Pancreas (tissue), 10 donors: ENCODE measurements at places on chromosomes 7 and 10. TPM values are rescaled to one million over a fixed set of nuclear protein-coding genes. Genes with fewer than 3 reads are reported as not detected.
A peak's percentile ranks its signal among the peaks of the same experiment; 100 is the strongest.

DNA sequence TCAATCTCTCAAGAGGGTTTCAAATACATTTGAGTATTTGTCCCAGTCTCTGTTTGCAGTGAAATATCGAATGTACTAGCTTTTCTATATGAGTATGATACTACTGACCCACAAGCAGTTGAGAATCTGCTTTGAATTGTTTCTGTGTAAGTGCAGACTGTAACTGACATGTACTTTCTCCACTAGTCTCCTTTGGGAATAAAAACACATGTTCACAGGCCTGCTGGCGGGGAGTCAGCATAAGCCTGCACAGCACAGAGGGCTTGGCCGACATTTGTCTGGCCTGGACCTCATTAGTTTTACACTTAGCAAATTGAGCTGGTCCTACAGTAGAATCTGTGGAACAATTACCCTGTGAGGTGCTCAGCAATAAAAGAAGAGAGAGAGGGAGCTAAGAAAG is 72.6 kb downstream of the ITGB8 start:
- peaks cover 38% of the 10 kb centered on the region for H3K4me1 ChIP-seq
- peak; percentile 69 for DNase-seq
- H3K4me3 ChIP-seq: no peak overlapping the region

The VTI1A gene
- total RNA-seq: 11.3 TPM

GRCh38 chr7:99042957-99043356 is 101.0 kb downstream of the SMURF1 start:
- no peak overlapping the region for H3K27ac ChIP-seq
- no peak overlapping the region for H3K4me3 ChIP-seq
- H3K36me3 ChIP-seq: peaks cover 3% of the 10 kb centered on the region
- no peak for DNase-seq
- H3K4me1 ChIP-seq: no peaks in the 10 kb centered on the region

- H3K4me1 ChIP-seq: no peaks in the 10 kb centered on the region
- no peak for DNase-seq
- no peak overlapping the region for H3K27ac ChIP-seq
- no peaks in the 10 kb centered on the region for H3K36me3 ChIP-seq
Observed at GRCh38 chr10:71667387-71667752, 52.2 kb downstream of the C10orf105 start.

DNA sequence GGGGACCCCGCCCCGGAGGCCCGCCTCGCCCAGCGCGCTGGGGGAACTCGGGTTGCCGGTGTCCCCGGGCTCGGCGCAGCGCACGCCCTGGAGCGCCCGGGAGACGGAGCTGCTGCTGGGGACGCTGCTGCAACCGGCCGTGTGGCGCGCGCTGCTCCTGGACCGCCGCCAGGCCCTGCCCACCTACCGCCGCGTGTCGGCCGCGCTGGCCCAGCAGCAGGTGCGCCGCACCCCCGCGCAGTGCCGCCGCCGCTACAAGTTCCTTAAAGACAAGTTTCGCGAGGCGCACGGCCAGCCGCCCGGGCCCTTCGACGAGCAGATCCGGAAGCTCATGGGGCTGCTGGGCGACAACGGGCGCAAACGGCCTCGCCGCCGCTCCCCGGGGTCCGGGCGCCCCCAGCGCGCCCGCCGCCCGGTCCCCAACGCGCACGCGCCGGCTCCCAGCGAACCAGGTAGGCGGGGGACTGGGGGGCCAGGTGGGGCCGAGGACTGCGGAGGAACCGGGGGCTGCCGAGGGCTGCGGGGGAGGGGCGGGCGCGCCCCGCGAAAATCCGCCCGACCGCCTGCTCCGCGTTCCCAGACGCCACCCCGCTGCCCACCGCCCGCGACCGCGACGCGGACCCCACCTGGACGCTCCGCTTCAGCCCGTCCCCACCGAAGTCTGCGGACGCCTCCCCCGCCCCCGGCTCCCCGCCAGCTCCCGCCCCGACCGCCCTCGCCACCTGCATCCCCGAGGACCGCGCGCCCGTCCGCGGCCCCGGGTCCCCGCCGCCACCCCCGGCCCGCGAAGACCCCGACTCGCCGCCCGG is 574 bp downstream of the UTF1 start:
- peaks cover 6% of the 10 kb centered on the region for H3K27me3 ChIP-seq
- H3K4me3 ChIP-seq: no peak overlapping the region
- H3K36me3 ChIP-seq: no peaks in the 10 kb centered on the region
- DNase-seq: no peak
- H3K27ac ChIP-seq: no peak overlapping the region
- no peaks in the 10 kb centered on the region for H3K4me1 ChIP-seq

The BICC1 gene
- total RNA-seq: 19.0 TPM

The SLC16A12 gene
- total RNA-seq: 28.3 TPM

DNA sequence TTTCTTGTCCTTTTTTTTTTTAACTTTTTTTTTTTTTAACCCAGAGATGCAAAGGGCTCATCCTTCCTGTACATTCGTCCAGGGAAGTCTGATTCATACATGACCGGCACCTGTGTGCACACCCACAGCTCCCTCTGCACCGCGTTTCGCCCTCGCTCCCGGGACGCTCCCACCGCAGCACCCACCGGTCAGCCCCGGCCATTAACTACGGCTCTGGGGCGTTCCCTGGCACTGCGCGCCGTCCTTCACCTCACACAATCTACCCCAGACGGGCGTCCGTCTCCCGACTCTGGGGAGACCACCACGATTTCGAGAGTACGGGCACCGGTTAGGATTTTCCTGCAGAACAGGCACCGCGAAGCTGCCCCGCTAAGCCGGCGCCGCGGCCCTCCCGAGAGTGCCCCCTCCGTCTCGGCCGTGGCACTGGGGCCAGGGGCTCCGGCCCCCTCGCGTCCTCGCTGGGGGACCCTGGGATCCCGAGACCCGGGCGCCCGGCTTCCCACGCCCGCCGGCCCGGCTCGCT is 452 bp downstream of the ATE1 start:
- no peaks in the 10 kb centered on the region for H3K36me3 ChIP-seq
- H3K4me1 ChIP-seq: peaks cover 13% of the 10 kb centered on the region
- H3K27me3 ChIP-seq: no peaks in the 10 kb centered on the region
- peak overlapping the region; percentile 100 for H3K4me3 ChIP-seq
- DNase-seq: peak; percentile 44

DNA sequence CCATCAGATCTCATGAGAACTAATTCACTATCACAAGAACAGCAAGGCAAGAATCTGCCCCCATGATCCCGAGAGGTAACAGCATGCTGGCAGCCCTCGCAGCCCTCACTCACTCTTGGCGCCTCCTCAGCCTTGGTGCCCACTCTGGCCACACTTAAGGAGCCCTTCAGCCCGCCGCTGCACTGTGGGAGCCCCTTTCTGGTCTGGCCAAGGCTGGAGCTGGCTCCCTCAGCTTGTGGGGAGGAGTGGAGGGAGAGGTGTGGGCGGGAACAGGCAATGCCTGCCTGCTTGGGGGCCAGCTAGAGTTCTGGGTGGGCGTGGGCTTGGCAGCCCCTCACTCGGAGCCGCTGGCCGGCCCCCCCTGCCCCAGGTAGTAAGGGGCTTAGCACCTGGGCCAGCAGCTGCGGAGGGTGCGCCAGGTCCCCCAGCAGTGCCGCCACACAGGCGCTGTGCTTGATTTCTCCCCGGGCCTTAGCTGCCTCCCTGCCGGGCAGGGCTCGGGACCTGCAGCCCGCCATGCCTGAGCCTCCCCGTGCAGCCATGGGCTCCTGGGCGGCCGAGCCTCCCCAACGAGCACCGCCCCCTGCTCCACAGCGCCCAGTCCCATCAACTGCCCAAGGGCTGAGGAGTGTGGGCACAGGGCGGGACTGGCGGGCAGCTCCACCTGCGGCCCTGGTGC is 24.0 kb upstream of the ZNF438 start:
- H3K27ac ChIP-seq: no peak overlapping the region
- DNase-seq: no peak
- H3K36me3 ChIP-seq: no peaks in the 10 kb centered on the region
- no peaks in the 10 kb centered on the region for H3K27me3 ChIP-seq
- H3K4me3 ChIP-seq: no peak overlapping the region

DNA sequence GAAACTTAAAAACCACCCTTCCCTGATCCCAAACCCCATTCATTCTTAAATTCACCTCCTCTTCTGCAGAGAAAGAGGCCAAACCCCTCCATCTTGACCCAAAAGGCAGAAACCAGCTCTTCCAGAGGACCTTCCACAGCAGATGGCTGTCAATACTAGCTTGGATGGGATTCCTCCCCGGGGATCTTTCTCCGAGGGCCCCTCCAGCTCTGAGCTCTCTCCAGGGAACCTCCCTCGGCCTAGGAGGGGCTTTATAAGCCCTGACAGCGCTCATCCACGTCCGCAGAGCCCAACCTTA is 5.4 kb downstream of the TNRC18 start:
- no peak overlapping the region for H3K4me3 ChIP-seq
- H3K27ac ChIP-seq: peak overlapping the region; percentile 99
- H3K27me3 ChIP-seq: no peaks in the 10 kb centered on the region

The PON1 gene
- total RNA-seq: not detected

DNA sequence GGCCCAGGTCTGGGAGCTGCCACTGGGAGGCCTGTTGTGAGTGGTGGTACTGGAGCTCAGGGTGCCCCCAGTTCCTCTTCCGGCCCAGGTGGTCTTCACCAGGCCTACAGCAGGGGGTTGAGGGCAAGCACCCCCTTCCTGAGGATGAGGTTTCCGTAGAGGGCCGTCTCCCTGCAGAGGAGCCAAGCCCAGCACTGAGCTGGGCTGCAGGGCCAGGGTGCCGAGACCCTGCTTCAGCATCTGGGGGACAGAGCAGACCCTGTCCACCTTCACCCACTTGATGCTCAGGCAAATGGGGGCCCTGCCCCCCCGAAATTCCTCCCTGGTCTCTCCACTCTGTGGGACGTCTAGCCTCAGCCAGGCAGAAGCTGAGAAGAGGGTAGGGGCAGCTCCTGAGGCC is 2.6 kb downstream of the FUOM start:
- H3K27ac ChIP-seq: no peak overlapping the region
- no peak overlapping the region for H3K4me3 ChIP-seq
- H3K36me3 ChIP-seq: no peaks in the 10 kb centered on the region
- peaks cover 13% of the 10 kb centered on the region for H3K4me1 ChIP-seq
- H3K27me3 ChIP-seq: no peaks in the 10 kb centered on the region

DNA sequence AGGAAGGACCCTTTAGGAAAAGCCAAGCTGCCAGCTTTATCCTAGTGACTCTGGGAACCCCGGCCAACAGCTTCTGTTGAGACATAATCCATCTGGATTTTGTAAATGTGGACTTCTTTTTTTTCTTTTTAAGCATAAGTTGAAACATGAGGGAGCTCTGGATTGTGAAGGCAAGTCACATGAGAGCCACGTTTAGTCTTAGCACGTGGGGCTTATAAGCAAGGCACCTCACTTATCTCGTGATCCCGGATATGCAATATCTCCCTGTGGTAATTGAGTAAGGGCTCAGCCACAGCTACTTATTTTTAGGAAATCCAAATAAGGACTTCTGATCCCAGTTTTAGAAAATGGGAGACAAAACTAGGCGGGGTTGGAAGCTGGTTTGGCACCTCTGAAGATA is 111.2 kb upstream of the PTN start:
- H3K36me3 ChIP-seq: no peaks in the 10 kb centered on the region
- no peaks in the 10 kb centered on the region for H3K27me3 ChIP-seq
- H3K4me3 ChIP-seq: no peak overlapping the region
- no peaks in the 10 kb centered on the region for H3K4me1 ChIP-seq
- no peak overlapping the region for H3K27ac ChIP-seq
- DNase-seq: no peak

The KCNIP2 gene
- total RNA-seq: 0.73 TPM

The CCAR1 gene
- 21.5 TPM for total RNA-seq

DNA sequence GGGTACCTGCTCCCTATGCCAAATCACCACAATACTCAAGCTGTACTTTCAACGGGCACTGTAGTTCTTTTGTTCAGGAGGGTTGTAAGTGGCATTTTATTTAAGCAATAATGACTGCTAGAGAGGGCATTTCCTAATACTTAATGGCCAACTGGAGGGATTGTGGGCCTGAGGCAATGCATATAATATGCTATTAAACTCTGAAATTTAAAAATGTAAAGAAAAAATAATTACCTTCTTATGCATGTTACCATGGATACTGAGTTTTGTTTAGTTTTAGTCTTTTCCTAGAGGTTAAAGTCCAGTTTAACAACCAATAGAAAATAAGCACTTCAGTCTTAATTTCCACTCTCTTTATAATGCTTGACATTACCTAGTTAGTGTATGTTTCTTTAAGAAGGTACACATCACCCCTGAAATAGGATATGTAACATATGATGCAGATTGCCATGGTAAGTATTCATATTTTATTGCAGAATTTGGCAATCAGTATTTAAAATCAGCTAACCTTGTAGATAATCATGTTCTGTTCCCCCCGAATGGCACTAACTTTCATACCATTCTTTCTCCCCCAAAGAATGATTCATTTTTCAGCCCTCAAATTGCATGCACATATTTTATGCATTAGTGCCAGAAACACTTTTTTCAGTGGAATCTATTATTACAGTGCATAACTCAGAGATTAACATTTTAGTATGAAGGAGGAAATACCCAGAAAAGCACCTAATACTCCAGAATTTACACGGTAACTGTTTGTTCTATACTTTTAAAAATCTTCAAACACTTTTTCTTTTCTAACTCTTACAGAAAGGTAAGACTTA is 90.3 kb upstream of the ZNF438 start:
- H3K4me3 ChIP-seq: no peak overlapping the region
- no peaks in the 10 kb centered on the region for H3K4me1 ChIP-seq
- H3K27ac ChIP-seq: no peak overlapping the region
- H3K36me3 ChIP-seq: no peaks in the 10 kb centered on the region

- no peaks in the 10 kb centered on the region for H3K27me3 ChIP-seq
- DNase-seq: no peak
- no peaks in the 10 kb centered on the region for H3K36me3 ChIP-seq
- H3K27ac ChIP-seq: no peak overlapping the region
- no peak overlapping the region for H3K4me3 ChIP-seq
- no peaks in the 10 kb centered on the region for H3K4me1 ChIP-seq
Observed at GRCh38 chr7:40327873-40328272, 193.1 kb downstream of the SUGCT start.
